Muscle of back (tissue), 13 donors: ENCODE measurements at places on chromosomes 1 and 21. TPM values are rescaled to one million over a fixed set of nuclear protein-coding genes. Genes with fewer than 3 reads are reported as not detected.

GRCh38 chr1:19610282-19610981 is 33.7 kb upstream of the NBL1 start:
- no peak for DNase-seq

Gene SCNM1
- polyA plus RNA-seq = 30.1 TPM

Gene RAB3B
- polyA plus RNA-seq = 0.20 TPM

GRCh38 chr1:93559695-93560094 is 111.8 kb downstream of the FNBP1L start:
- DNase-seq = no peak

Gene PLD5
- polyA plus RNA-seq = 1.7 TPM

Gene HPDL
- polyA plus RNA-seq = 1.6 TPM

DNA sequence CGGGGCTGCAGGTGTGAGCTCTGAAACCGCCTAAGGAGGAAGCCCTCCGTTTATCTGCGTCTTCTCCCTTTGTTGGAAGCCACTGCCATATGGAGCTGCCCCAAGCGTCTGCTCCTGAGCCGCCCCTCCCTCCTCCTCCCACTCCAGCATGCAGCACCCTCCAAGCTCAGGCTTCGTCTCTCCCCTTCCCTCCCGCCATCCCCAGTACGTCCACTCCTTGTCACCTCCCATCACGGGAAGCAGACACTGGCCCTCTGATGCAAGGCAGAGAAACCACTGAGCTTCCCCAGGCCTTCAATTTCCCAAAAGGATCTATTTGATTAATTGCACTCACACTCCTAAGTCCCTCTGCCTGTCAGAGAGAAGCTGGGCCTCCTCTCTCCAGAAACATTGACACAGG is 52.5 kb downstream of the NFASC start:
- DNase-seq = no peak

Gene FBXO2
- 0.50 TPM for polyA plus RNA-seq

- no peak for DNase-seq
Observed at GRCh38 chr21:33428669-33429068, 25.5 kb downstream of the IFNGR2 start.

DNA sequence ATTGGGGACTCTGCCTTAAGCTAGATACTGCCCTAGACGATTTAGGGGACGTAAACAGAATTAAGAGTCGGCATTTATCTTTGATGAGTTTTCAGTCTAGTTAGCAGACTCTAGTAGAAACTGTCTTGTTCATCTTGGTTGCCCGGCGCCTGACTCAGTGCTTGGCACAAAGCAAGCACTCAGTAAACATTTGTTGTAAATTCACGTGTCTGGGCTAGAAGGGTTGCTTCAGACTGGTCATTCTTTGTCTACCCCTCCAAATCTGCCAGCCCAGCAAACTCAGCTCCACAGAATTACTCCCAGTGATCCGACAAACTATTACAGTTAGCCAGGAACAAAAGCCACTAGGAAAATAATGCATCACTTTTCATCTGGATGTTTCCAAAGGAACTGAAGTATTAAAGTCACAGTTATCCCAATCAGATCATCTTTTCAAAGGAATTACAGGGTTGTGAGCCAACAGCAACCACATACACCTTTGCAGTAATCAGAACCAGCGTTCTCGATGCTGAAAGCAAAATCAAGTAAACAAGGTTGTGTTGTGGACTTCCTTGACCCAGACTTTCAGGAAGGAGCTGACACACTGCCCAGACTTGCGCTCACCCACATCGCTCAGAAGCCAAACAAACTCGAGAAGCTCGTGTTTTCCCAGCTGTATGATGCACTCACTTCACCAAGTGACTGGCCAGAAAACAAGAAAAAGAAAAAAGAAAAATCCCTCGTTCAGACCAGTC is 66.5 kb upstream of the GADD45A start:
- DNase-seq = peak; percentile 53

DNA sequence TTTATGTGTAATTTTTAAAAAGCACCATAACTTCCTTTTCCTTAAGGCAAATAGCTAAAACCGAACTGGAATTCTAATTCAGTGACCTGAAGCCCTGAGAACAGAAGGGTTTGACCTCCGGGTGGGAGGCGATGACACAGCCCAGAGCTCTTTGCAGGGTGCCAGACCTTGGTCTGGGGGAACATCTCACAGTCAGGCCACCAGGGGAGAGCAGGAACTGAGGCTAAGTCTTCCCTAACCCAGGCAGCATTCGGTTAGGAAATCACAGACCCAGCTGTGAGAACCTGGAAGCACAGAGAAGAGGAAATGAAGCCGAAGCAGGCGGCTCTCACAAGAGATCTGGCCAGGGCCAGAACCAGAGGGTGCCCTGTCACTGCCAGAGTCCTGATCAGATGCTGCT is 444.8 kb downstream of the TTLL7 start:
- DNase-seq = no peak

DNA sequence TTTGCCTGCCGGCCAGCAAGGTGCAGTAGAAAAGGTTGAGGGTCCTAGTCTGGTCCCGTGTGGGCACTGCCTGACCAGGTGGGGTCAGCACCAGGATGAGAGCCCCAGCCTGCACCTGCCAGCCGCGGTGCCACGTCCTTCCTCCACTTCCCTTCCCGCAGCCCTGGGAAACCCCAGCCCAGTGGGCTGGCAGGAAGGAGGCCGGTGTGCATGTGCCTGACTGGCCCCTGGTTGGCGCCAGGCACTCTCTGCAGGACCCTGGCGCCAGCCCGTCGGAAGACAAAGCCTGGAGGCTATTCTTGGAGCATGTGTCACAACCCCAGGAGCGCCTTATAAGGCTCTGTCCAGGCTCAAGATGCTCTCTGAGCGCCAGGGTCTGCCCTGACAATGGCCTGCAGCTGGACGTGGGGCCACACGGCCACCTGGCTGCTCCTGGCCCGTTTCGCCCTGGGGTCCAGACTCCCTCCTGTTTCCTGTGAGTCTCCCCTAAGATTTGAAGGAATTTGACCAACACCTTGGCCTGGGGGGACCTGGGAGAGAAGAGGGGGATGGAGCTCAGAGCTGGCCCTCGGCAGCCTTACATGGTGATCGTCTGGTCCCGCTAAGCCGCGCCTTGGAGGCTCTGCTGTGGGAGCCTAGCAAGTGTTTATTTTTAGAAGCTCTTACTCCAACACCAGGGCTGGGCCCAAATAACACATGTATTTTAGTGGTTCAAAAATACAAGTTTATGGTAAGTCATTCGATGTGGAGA is 31.9 kb upstream of the POFUT2 start:
- DNase-seq = peak; percentile 68

DNA sequence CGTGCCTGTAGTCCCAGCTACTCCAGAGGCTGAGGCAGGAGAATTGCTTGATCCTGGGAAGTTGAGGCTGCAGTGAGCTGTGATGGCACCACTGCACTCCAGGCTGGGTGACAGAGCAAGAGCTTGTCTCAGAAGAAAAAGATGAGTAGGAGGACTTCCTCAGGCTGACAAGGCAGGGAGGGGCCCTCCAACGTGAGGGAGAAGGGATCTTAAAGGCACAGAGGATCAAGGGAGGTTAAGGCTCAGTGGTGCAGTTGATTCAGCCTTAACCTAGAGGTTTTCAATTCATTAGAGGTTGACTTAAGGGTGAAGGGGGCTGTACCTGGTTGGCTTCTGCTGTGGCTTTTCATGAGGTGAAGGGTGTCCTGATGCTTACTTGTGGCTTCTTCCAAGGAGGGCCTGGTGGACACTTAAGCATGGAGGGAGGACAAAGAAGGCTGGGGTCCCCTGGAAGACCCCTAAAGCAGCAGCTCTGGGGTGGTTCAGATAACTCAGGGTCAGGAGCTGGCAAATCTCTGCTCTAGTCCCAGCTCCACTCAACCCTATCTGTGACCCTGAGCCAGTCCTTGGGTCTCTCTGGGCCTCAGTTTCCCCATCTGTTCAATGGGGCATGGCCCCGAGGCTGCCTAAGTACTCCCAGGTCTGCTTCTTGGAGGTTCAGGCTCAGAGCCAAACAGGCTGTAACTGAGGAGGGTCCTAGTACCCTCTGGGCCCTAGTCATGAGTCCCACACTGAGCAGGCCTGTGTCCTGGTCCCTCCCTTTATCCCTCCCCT is 6.3 kb downstream of the EXTL1 start:
- no peak for DNase-seq

Gene ROR1
- polyA plus RNA-seq = 14.1 TPM

DNA sequence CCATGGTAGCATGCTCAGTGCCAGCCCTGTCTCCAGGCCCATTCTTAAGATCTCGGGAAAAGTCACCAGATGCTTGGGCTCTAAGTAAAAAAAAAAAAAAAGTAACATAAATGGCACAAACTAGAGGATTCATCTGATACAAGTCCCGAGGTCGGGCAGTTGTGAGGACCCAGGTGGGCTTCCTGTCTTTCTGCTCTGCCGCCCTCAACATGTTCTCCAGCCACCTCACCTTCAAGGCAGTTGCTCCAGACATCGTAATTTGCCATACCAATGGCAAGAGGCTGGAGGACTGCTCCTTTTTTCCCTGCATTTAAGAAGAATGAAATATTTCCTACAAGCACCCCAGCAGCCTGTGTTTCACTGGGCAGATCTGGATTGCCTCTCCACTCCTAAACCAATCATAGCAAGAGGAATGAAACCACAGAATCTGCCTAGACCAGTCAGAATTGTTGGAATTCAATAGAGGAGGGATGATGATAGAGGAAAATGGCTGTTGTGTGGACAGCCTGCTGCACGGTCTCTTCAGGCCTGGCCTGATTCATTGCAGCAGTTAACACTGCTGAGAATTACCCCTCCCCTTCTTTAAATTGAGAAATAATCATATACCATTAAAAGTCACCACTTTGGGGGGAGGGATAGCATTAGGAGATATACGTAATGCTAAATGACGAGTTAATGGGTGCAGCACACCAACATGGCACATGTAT is 5.4 kb downstream of the HMGN2 start:
- no peak for DNase-seq

GRCh38 chr1:232986527-232986922 is 36.1 kb downstream of the NTPCR start:
- DNase-seq = no peak

DNA sequence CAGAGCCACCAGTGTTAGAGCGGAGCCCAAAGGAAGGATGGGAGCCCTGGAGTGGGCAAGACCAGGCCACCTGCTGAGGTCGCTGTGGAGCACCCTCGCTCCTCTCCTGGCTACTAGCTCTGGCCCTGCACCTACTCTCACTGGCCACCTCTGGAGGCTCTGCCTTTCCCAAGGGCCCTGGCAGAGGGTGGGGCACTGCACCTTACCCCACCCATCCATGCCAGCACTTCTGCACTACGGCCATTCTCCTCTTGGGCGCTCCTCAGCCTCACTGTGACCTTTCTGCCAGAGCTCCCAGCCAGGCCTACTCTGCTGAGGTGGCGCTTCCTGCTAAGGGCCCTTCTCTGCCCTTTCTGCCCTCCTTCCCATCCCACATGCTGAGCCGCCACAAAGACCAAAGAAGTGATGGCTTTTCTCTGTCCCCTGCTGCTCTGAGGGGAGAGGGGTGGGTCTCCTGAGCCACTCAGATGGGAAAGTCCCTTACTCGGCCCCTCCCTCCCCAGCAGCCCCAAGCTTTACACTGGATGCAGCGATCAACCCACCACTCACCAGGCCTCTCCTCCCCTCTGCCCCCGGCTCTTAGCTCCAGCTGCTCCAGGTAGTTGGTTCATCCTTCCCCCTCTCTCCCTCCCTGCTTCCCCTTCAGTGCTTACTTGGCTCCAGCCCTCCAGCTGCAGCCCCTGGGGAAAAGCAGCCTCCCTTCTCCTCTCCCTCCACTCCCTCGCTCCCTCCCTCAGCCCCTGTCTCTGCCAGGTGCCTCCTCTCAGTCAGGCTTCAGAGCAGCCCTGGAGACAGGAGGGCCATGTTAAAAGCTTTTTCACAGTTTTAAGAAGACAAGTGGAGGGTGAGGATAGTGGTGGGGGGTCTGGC is 14.8 kb upstream of the TMEM222 start:
- DNase-seq = peak; percentile 62

Gene DNASE2B
- polyA plus RNA-seq = not detected

Gene HSPA13
- polyA plus RNA-seq = 35.3 TPM
